ENCODE measurements at places on chromosomes 7 and 10.
A peak's percentile ranks its signal among the peaks of the same experiment; 100 is the strongest.

DNA sequence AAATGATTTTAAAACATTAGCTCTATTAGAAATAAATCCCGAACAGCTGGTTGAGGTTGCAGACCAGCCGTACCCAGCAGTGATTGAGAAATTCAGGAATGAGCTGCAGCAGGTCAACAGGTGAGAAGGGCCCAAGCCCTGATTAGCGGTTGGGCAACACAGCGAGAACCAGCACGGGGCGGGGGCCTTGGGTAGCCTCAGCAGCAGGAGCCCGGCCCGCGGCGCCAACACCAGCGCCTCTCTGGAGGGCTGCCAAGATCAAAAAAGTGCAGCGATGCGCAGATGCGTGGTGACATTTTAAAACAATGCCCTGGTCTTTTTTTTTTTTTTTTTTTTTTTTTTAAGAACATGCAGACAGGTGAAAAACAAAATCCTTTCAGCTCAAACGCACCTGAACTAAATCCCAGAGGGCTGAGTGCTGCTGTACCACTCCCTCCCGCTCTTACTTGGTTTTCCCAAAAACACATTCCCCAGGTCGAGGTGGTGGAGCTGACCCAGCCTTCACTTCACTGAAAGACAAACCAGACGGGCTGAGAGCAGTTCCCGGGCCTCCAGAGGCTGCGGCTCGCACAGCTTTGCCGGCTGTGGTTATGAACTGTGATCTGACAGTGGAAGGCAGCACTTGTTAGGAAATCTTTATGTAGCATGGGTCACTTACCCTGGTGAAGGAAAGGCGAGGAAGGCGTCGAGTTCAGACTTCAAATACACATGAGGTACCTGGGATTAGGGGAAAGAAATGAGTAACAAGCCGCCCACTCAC lies 579.4 kb downstream of the SDK1 start:
- DNase-seq, result no peak

DNA sequence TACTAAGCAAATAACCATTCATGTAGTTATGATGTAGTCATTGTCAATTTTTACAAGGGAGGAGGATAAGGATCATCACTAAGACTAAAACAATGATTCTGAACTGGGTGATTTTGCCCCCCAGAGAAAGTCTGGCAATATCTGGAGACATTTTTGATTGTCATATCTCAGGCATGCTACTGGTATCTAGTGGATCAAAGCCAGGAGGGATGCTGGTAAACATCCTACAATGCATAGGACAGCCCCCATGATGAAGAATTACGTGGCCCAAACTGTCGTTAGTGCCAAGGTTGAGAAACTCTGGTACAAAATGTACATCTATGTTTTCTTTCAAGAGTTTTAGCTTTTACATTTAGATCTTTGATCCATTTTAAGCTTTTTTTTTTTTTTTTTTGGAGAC lies 57.3 kb downstream of the GBF1 start:
- DNase-seq, result no peak

DNA sequence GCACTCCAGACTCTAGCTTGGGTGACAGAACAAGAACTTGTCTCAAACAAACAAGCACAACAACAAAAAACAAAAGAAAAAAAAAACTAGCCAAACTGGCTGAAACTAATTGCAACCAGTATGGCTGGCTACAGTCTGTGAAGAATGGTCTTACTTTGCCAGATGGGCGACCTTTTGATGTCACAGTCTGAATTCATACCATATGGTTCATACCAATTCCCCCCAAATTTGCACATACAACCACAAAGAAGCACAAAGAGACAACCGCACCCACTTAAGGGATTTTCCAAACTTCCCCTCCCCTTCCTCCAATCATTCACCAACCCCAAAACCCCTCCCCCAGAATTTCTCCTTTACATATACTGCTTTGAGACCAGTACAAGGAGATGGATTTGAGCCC lies 114.2 kb downstream of the SPAG6 start:
- DNase-seq, result no peak

- no peak for DNase-seq
Observed at GRCh38 chr10:60823324-60823723, 45.0 kb downstream of the CDK1 start.

GRCh38 chr7:128168667-128169210 lies 72.3 kb upstream of the LEP start:
- no peak for DNase-seq

- no peak for DNase-seq
Observed at GRCh38 chr7:94111009-94111408, 106.9 kb upstream of the BET1 start.

DNA sequence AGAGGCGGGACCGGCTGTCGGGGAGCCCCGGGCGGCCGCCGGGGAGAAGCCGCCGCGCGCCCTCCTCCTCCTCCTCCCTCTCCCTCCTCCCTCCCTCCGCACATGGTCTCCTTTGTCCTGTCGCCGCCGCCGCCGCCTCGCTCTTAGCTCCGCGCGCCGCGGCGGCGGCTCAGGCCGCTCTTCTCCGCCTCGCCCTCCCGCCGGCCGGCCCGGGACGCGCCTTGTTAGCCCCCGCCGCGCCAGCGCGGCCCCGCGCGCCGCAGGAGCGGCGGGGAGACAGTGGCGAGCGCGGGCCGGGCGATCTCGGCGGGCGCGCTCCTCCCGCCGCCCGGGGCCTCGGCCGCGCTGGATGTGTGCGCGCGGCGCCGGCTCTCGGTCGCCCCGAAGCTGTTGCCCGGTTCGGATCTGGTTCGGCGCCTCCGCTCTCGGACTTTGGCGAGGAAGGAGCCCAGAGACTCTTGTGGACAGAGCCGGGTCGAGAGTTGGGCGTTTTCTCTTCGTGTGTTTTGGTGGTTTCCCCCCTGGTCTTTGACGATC lies 437.4 kb upstream of the GALNT17 start:
- DNase-seq, result no peak

DNA sequence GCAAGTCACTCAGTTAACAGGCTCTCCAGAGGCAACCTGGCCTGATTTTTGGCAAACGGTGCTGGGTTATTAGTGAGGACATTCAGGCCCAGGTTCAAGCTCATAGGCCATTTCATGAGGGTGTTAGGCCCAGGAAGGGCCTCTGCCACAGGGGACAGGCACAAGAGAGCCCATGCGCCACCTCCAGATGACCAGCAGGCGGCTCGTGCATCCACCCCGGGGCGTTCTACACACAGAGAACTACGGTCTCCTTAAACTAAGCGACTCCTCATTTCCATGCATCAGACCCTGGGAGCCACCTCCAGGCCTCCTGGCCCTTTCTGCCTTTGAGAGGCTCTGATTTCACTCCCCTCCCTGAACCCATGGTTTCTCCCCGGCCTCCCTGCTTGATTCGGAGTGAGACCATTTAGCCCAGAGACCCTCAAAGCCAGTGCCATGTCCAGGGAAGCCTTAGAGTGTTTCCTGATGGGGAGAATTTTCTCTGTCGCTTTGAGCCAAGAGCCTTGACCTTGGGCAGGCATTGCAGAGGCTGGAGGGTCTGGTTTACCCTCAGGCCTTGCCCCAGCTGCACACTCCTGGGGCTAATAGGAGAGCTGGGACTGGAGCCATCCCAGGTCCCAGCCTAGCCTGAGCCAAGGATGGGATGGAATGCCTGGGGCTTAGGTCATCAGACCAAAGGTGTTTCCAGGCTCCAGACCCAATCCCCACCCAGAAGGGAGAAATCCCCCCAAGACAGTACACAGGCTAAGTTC lies 188.0 kb downstream of the GRID1 start:
- no peak for DNase-seq

DNA sequence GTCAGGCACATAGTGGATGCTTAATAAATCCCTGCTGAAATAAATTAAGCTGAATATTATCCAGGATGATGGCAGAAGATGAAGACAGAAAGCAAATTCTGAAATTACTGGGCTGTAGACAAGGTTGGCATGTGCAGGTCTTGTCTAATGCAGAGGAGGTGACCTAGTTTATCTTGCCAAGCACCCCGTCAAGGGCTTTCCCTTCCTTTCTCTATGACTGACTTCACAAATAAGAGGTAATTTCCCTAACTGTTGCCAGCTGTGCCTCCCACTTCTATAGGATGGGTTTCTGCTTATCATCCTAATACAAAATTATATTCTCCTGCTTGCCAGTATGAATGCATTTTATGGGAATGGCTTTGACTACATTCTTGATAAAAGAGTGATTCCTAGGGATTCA lies 38.0 kb downstream of the LHFPL3 start:
- DNase-seq, result no peak

GRCh38 chr7:143372070-143372469 lies 9.1 kb upstream of the ZYX start:
- DNase-seq, result no peak

- no peak for DNase-seq
Observed at GRCh38 chr7:44048031-44048795, 3.7 kb downstream of the DBNL start.

DNA sequence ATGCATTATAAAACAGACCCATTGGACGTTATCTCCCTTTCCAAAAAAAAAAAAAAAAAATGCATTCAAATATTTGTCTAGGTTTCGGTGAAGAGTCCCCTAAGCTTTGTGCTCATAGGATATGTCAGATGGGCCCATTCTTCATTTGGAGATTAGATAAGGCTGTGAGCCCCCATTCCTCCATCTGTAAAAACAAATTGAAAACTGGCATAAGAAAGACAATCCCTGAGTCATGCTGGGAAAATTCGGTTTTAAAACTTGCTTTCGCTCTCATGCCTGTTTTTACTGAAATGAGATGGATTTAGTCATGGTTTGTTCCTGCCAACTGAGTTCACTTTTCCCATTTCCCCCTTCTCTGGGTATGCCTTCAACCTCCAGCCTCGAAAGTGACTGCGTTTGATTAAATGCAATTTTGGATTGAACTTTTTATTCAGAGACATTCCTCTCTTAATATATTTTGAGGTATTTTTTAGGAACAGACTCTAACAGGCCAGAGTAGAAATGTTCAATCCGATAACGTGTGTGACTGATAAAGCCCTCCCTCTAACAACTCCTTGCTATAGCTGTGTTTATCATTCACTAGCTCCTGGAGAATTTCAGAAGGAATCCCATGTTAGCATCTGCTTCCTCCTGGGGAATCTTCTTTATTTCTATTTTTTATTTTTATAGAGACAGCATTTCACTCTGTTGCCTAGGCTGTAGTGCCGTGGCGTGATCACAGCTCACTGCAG lies 190.9 kb upstream of the LYZL2 start:
- DNase-seq, result no peak

- DNase-seq, result no peak
Observed at GRCh38 chr10:100996678-100997359, 2.8 kb upstream of the LZTS2 start.

GRCh38 chr7:157271991-157272324 lies 64.8 kb upstream of the DNAJB6 start:
- no peak for DNase-seq

DNA sequence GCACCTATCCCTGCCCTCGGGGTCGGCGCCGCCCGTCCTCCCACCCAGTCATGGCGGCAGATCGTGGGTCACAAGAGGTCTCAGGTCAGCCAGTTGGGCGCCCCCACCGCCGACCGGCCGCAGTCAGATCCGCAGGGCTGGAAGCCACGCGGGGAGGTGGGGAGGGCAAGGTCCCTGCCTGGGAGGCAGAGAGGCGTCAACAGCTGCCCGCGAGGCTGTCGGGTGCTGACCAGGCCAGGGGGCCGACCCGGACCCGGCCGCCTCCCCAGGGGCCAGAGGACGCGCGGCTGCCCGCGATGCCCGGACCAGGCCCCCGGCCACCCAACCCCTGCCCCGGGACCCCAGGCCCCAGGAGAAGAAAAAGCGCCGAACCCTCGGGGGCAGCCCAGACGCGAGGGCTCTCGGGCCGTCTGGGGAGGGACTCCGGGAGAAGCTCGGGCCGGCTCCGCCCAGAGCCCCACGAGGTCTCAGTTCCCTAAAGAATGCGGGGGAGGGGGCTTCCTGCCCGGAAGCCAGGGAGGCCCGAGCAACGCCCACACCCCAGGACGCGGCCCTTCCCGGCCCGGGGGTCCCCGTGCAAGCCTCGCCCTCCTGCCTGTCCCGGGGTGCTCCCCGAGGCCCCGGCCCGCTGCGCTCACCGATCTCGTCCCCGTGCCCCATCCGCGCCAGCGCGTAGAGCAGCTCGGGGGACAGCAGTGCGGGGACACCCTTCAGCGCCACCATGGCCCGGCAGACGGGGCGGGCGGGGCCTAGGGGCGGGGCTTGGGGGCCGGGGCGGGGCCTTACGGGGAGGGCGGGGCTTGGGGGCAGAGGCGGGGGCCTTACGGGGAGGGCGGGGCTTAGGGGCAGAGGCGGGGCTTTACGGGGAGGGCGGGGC lies at the start of gene FUOM:
Gene FUOM, minus strand, starts transcription at position 735 of the 877 bp plus-strand sequence. Its CDS starts 12 bp downstream, at position 723.
- peak; percentile 66 for DNase-seq

DNA sequence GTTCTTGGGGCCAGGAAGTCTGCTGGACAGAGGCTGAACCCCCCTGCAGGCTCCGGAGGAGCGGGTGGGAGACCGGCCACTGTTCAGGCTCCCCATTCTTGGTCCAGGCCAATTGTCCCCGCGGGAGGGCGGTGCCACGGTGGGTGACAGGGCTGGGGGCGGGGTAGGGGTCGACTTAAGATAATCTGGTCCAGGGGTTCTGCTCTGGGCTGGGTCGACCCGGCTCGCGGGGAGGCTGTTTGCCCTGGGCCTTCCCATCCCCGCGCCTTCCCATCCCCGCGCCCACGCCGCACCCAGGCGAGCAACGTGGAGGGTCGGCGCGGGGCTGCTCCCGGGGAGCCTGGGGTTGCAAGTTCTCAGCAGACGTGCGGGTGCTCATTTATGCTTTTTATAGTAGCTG lies 7.3 kb upstream of the GLRX3 start:
- no peak for DNase-seq

Data from stimulated activated CD4-positive, alpha-beta T cell treated with anti-CD3 and anti-CD28 coated beads, Interleukin-2, amount 100 ng/mL, for 4 hours (primary cell).